T-helper 22 cell (primary cell): ENCODE measurements at places on chromosomes 6 and 20.

DNA sequence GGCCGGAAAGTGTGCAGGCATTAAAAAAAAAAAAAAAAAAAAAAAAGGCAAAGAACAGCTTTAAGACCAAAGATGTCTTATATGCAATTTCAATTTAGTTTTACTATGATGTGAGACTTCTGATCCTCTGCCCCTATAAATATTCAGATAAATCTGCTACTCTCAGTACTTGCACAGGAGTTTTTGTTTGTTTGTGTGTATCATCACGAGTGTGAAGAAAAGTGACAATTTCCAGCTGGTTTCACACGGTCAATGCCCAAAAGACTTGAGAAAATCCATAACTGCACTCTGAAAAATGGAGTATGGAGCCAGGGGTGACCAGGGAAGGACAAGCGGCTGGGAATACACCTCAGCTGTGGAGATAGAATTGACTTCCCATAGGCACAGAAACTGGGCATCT lies 757.7 kb downstream of the C6orf118 start:
- no peak for DNase-seq

DNA sequence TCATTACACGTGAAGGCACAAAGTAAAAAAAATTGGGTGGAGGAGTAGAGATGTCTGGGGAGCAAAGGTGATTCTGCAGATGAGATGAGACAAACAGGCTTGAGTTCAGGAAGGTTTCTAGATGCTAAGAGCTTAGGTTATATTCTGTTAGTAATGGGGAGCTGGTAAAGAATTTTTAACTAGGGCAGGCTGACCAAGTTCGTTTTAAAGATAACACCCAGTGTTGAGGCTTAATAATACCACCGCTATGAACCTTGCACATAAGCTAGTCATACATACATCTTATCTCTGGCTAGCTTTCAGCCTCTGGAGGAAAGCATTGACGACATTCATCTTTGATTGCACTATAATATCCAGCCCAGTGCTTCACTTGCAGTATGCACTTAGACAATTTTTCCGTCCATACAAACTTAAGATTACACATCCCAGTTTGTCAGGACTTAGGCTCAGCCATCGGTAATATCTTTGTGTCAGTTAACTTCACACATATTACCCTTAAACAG lies 12.1 kb downstream of the NHSL1 start:
- DNase-seq, result no peak

GRCh38 chr20:17875981-17876385 lies 92.6 kb downstream of the SNX5 start:
- DNase-seq, result no peak

DNA sequence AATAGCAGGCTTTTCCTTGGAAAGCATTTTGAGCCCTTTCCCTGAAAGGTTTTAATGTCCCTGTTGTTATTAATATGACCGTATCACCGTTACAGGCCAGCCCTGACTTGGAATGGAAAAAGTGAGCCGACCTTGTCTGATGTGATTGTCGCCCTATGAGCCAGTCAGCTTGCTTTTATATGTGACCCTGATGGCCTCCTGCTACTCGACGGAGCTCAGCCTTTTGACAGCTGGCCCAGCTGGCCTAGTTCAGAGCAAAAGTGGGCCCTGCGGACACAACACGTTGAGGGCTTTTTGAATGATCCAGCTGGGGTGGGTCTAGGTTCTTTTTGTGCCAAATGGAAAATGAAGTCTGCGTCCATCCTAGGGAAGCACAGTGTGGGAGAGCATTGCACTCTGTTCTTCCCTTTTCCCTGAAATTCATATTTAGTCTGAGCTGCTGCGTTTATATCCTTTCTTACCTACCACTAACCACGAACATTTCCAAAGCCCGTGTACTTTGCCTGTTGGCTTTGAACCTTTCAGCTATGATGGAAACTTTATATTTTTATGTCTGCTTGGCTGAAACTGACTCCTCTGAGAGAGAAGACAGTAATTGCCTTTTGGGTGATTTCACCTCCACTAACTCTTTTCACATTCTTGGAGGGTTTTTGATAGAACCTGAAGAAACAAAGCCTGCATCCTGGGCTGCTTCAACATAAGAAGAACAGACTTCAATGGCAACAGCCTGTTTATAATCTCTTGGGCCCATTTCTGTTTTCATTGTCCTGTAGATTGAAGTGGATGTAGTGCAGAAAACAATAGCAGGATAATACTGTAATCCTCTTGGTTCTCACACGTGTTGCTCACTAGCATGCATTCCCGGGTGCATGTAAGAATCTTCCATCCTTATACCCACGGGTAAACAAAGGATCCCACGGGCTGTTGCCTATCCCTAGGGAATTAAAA lies 121.8 kb upstream of the HDGFL1 start:
- DNase-seq, result no peak

GRCh38 chr6:107641500-107641941 lies 151.6 kb downstream of the SOBP start:
- DNase-seq, result no peak

DNA sequence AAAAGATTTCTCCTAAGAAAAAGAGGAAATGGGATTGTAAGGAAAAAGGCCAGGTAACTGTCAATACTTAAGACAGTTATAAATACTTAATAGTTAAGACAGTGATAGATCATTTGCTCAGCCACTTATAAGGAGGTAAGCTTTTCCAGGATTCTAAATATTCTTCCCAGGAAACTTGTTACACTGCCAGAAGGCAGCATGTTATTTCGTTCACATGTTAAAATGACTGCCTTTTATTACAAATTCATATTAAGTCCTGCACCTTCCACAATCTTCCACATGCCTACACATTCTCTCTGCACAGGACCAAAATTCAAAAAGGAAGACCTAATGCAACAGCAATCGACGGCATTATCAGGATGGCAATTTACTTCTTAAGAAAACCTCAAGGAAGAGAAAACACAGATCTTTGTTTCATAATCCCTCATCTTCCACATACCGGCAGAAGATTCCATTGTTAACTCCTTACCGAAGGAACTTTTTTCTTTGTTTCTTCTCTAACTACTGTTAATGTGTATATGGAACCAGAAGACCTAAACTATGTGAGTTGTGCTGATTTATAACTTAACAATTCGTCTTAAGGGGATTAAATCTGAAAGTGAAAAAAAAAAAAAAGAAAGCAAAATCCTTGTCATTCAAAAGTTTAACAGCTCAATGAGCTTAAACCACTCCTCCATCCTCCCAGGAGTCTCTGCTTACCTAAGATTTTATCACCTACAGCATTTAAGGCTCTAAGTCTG lies 799 bp downstream of the TAAR2 start:
- DNase-seq, result no peak

DNA sequence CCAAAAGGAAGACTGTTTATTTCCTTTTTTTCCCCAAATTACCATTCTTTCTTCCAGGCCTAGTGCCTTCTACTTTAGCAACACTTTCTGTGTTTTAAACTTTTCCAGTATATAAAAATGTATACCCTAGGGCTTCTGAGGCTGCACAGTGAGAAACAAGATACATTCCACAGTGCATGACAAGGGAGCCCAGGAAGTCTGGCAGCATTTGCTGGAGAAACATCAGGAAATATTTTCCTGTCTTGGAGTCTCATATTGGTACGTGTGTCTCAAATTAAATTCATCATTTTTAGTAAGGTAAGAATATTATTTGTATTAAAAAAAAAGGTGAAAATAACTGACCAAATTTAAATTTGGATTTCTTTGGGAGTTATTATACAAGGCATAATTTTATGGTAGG lies 662.6 kb downstream of the RFPL4B start:
- no peak for DNase-seq

- DNase-seq, result no peak
Observed at GRCh38 chr20:10987651-10988383, 314.0 kb upstream of the JAG1 start.

GRCh38 chr6:126625019-126625418 lies 285.1 kb downstream of the CENPW start:
- no peak for DNase-seq

GRCh38 chr6:130423044-130423443 lies 57.2 kb downstream of the TMEM200A start:
- DNase-seq, result no peak

GRCh38 chr6:112984899-112985298 lies 637.8 kb downstream of the RFPL4B start:
- DNase-seq, result no peak

- no peak for DNase-seq
Observed at GRCh38 chr6:124389127-124389526, 573.1 kb upstream of the RNF217 start.

DNA sequence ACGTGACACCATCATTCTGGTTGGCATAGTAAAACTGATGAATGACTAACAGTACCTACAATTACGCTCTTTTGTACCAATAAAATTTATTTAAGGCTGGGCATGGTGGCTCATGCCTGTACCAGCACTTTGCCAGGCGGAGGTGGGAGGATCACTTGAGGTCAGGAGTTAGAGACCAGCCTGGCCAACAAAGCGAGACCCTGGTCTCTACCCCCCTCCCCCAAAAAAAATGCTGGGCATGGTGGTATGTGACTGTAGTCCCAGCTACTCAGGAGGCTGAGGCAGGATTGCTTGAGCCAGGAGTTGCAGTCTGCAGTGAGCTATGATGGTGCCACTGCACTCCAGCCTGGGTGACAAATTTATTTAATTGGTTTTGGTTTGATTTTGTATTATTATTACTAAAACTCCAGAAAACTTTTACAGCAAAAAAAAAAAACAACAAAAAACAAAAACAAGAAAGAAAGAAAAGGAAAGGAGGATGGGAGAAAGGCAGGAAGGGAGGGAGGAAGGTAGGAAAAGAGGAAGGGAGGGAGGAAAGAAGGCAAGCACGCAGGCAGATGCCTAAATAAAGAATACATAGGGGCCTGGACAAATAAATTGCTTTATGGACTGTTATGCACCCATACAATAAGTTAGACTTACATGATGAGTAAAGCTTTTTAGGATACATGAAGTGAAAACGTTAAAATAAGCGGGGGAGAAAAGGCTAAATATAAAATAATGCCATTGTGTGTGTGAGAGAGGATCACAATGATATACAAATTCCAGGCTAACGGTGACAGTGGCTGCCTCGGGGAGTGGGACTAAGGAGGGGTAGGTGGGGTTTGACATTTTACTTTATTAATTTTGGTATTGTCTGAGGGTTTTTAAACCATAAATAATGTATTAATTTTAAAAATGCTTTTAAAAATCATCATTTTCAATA lies 682 bp upstream of the ZSCAN9 start:
- no peak for DNase-seq
